ENCODE measurements at places on chromosomes 5 and 9.

GRCh38 chr5:110477911-110478310 lies 248.6 kb downstream of the TMEM232 start:
- DNase-seq = no peak

DNA sequence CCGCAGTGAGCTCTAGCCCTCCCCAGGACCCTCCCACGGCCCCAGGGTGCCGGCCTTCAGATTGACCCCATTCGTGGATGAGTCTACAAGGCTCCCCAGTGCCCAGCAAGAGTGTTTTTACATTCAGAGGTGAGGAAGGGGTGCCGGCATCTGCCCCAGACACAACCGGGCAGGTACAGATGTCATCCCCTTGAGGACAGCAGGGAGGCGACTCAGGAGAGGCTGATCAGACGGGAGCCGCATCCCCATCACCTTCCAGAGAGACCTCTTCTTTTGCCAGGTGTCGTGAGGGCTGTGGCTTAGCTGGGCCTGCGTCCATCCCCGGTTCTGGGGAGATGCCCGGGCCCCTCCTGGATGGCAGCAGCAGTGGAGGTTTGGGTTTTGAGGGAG lies 4.3 kb upstream of the LRRC14B start:
- no peak for DNase-seq

DNA sequence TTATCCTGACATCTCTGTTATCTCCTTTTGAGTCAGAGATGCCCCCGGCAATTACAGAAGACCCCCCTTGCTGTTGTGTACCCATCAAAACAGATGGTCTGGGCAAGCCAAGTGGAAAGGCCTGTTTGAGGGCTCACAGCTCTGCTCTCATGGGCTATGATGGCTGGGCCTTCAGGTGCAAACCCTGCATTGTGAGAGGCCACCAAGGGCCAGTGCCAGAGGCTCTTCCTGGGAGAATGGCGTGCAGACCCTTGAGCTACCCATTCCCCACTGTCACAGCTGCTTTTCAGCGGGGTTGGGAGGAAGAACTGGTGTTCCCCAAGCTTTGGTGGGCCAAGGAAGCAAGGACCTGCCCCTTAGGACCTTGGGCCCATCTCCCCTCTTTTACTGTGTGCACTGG lies 174.7 kb upstream of the PPP1R26 start:
- DNase-seq = no peak

- no peak for DNase-seq
These were observed 146.7 kb downstream of the ROR2 start for GRCh38 chr9:91803151-91803940.

DNA sequence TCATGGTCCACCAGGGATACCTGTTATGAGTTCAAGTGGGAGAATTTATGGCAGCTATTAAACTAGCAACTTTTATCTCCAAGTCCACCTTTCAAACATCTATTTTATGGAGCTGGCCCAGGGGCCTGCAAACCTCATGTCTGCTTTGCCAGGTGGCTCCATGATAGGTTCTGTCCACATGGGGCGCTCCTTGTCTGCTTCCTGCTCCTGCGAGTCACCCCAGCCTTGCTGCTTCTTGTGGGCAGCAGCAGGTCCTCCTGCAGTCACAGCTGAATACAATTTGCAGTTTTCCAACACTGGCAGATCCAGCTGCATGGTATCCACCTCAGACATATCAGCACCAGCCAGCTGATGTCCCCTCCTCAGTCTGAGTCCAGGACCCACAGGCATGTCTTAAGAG lies 39.6 kb upstream of the FRRS1L start:
- no peak for DNase-seq

Measured in T-helper 1 cell (primary cell).